Activated CD8-positive, alpha-beta memory T cell treated with anti-CD3 and anti-CD28 coated beads, Interleukin-2, amount 10 ng/mL, durations not matched to agents 7 days and 5 days (primary cell): ENCODE measurements at places on chromosomes 11 and 22.

DNA sequence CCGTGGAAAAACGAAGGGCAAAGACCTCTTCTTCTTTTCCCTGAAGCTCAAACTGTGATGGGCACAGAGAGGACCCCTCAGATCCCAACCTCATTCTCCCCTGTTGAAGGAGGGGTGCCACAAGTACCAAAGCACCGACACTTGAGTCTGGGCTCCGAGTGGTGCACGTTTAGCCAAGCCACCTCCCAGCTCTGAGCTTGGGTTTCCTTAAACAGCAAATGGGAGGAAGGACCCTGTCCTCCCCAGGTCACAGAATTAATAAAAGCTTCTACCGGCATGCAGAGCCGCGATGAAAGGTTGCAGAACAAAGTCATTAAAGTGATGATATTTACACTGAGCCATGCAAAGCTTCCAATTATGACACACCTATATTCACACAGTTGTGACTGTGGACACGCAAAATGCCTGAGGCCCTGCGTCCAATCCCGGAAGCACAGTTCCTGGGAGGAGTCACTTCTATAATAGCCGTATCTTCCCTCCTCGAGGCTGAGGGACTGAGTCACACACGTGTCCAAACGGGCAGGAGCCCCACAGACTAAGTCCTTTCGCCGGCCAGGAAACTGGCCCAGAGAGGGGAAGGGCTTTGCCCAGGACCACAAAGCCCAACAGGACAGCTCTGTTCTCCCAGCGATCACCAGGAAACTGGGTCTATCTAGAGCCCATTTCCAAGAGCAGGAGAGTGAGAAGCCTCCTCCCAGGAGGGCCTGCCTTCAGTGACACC, 922 bp upstream of the CSNK1E start:
- no peak for DNase-seq

DNA sequence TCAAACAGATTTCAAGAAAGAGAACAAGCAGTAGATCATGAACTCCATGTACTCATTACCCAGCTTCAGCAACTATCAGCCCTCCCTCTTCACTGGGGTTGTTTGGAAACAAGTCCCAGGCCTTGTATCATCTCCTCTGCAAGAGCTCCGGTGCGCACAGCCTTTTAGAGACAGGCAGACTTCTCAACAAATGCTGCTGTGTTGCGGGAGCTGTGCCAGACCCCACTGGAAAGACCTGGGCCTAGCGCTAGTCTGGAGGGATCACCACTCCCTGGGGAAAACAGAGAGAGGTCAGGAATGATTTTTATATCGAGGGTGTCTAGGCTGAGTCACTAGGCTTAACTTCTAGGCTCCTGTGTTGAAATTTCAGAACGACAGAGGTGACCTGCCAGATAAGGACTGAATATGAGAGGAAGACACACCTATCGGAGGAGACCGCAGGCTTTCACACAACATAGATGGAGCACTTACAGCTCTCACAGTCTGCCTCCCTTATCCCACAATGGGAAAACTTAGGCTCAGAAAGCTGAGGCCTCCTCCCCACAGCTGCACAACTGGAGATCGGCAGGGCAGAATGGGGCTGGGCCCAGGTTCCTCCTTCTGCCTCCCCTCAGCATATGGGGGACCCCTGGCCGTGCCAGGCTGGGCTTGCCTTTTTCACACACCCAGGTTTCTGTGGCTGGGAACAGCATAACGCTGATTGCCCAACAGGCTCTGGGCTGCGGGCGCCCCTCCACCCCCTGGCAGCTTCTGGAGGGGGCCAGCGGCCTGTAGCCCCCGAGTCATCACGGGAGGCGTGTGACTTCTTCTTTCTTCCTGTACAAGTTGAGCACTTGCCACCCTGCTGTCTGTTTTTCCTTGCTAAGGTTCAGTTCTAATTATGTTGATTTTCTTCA, 86.0 kb downstream of the PKNOX2 start:
- no peak for DNase-seq

DNA sequence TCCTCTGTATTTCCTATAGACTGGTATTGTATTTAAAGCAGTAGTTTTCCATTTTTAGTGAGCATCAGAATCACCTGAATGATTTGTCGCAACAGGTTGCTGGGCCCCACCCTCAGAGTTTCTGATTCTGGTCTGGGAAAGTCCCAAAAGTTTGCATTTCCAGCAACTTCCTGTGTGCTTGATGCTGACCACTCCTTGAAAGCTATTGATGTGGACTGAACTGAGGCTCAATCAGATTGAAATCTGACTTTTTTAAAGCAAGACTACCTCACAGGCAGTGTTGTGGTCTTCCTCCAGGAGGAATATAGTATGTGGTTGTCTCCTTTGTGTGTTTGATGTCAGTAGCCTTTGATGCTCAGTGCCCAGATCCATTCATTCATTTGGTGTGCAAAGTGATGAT, 17.2 kb upstream of the MPZL2 start:
- DNase-seq: no peak

- DNase-seq: no peak
Measured at GRCh38 chr11:110791621-110792020, 79.4 kb upstream of the ARHGAP20 start.

DNA sequence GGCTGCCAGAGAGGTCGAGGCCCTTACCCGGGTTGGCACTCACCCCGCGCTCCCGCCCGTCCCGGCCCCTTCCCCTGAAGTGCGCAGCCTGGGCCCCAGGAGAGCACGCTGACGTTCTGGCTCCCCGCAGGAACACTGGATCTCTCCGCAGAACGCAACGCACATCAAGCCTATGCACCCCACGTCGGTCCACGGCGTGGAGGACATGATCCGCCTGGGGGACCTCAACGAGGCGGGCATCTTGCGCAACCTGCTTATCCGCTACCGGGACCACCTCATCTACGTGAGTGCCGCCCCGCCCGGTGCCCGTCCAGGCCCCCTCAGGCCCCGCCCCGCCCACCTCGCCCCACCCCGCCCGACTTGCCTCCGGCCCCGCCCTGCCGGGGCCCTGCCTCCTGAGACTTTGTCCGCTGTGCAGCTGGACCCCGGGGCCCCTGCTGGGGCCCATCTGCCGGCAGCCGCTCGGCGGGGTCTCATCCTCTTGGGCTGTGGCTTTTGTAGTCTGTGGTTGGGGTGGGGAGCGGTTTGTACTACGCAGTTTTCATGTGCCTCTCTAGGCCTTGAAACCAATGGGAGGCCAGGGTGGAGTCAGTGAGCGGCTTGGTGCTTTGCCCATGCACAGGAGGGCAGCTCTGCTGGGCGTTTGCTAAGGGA, 19.7 kb downstream of the MYO7A start:
- peak; percentile 73 for DNase-seq

DNA sequence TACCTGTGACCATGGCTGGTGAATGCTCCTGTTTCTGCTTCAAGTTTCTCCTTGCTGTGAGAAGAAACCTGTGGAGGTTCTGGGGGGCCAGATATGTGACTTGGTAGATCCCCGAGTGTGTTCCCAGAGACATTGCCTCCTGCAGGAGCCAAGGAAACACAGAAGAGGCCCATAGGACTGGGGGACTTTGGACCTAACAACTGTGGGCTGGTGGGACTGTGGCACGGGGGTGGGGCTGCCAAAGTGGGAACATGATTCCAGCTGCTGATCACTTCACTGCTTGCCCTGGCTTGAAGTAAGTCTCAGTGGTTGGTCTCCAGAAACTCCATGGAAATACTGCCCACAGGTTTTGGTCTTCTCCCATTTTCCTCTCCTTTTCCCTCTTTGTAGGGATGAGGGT, 4.1 kb upstream of the NR1H3 start:
- no peak for DNase-seq

- DNase-seq: no peak
Measured at GRCh38 chr22:47739291-47740015, 977.0 kb downstream of the TBC1D22A start.

DNA sequence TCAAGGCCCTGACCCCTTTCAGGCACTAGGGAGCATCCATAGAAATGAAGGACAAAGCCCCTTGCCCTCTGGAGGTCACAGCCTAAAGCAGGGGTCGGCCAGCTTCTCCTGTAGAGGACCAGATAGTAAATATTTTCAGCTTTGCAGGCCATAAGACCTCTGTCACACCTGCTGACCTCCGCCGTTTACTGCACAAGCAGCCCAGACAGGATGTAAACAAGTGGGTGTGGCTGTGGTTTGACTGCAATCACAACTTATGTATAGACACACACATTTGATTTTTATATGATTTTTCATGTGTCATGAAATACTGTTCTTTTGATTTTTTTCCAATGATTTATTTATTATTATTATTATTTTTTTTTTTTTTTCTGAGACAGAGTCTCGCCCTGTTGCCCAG, 34.3 kb downstream of the KIAA1671 start:
- peak; percentile 79 for DNase-seq

- no peak for DNase-seq
Measured at GRCh38 chr11:17694494-17695110, 24.8 kb upstream of the MYOD1 start.
